PC-3 (cell line): ENCODE measurements at places on chromosomes 1 and 21. TPM values are rescaled to one million over a fixed set of nuclear protein-coding genes. Genes with fewer than 3 reads are reported as not detected.

The CELF3 gene
- total RNA-seq, result 0.07 TPM in 1 of 2 replicates, not detected in the other

The CD52 gene
- total RNA-seq, result not detected in 2 replicates

The TFF1 gene
- 99.2 and 111 TPM in 2 replicates for total RNA-seq

The ZMYM4 gene
- total RNA-seq, result 28.5 and 31.0 TPM in 2 replicates

The FAAH gene
- total RNA-seq, result 2.0 and 5.0 TPM in 2 replicates

The CFHR1 gene
- not detected in 2 replicates for total RNA-seq

The TLCD4 gene
- total RNA-seq, result 8.3 and 8.6 TPM in 2 replicates

The MIXL1 gene
- total RNA-seq, result not detected in 2 replicates

The ARHGAP29 gene
- total RNA-seq, result 161 and 166 TPM in 2 replicates

The ESPN gene
- 11.1 and 14.1 TPM in 2 replicates for total RNA-seq

- DNase-seq, result no peak
Measured at GRCh38 chr21:26847002-26847401, 1.8 kb upstream of the ADAMTS1 start.

GRCh38 chr1:243849421-243850201 is 432 bp downstream of the AKT3 start:
- no peak for DNase-seq

- DNase-seq, result no peak
Measured at GRCh38 chr1:116982319-116983004, 19.1 kb upstream of the CD101 start.

DNA sequence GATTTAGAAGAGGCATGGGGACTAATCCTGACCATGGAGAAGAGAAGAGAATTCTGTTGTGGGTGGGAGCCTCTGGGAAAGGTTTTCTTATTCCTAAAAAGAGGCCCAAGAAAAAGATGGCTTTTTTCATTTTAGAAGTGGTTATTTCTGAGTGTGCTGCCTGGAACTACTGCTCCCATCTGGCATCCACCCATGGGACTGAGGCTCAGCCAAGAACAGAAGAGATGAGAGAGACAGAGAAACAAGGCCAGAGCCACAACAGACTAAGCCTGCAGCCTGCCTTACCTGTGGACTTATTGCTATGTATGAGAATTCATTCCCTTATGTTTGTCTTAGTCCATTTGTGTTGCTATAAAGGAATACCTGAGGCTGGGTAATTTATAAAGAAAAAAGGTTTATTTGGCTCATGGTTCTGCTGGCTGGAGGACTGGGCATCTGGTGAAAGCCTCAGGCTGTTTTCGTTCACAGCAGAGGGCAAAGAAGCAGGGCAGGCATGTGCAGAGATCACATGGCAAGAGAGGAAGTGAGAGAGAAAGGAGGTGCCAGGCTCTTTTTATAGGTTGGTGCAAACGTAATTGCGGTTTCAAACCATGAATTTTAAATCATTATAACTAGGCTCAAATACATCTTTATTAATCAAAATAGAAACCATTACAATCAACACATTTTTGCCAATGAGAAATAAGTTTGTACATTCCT is 57.5 kb upstream of the PRDM2 start:
- no peak for DNase-seq

- no peak for DNase-seq
Measured at GRCh38 chr1:87111659-87112371, 197.4 kb downstream of the HS2ST1 start.

GRCh38 chr1:4179914-4180735 is 280.1 kb upstream of the C1orf174 start:
- no peak for DNase-seq

DNA sequence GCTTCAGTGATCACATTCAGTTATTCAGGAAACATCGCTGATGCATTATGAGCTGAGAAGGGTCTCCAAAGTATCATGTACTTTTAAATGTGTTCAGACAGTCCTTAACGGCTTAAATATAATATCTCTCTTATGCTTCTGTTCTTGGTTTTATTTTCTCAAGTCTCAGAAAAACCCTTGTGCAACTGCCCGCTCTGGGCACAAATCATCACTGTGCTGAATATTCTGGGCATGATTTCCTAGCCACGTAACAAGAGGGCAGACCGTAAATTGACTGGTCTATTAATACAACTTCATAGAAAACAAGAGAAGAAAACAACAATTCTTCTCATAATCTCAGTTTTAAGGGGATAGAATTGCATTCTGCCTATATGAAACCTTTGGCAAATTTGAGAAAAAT is 96.5 kb upstream of the EXO1 start:
- no peak for DNase-seq

- no peak for DNase-seq
Measured at GRCh38 chr1:235929216-235929615, 62.5 kb upstream of the LYST start.

DNA sequence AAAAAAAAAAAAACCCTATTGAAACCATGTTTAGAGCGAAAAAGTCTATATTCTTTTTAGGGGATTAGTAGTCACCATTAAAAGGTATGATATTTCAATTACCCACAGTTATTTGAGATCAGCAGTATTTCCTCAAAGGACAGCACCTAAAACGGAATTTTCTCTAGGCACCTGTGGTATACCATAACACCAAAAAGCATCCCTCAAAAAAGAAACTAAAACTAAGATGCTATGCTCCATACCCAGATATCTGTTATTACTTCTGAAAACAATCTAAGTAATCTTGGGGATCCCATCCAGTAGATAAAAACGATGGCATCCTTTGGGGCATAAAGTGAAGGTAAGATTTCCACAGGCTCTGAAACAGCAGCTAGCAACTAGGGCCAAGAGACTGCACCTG is 89.0 kb downstream of the RERE start:
- no peak for DNase-seq

GRCh38 chr1:23524716-23525401 is 6.2 kb downstream of the E2F2 start:
- peak; percentile 22 for DNase-seq

DNA sequence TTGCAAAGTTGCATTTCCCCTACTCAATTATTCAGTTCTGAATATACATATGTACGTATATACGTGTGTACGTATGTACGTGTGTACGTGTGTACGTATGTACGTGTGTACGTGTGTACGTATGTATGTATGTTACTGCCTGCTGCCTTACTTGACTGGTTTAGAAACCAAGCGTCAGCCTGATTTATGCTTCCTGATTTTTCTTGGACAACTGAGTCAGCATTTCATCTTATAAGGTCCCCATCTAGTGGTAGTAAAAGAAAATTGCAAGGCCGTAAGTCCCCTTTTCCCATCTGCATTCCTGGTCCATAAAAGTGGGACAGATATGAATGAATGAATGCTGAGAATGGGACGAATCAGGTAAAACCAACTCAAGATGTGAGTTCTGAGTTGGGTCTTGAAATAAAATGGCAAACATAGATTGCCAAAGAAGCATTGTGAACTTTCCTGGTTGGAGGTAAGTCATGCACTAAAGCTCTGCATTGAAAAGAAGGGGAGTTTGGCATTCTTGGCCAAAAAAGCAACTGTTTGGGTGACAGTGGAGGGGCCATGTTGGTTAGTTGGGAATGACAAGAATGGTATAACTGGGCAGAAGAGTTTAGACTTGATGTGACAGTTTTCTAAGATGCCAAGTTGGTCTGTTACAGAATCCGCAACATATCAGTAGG is 76.4 kb upstream of the DNAH14 start:
- peak; percentile 72 for DNase-seq

GRCh38 chr1:101260556-101261350 is 23.9 kb downstream of the S1PR1 start:
- DNase-seq, result peak; percentile 79

DNA sequence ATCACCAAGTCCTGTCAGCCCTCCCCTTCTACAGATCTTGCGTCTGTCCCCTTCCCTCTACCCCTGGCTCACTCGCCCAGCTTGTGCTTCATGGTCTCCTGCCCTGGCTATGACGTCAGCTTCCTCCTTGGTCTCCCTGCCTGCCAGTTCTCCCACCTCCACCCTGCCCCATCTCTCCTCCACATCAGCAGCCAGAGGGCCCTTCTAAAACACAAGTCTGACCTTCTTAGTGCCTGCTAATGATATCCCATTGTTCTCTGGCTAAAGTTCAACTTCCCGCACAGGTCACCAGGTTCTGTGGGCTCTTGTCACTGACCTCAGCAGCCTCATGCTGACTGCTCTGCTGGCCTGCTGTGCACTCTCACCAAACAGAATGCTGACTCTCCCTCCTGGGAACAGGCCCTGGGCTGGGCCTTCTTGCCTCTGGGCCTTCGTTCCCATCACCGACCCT is 24.7 kb upstream of the MYCL start:
- no peak for DNase-seq

GRCh38 chr1:44619261-44619900 is 54.9 kb downstream of the TMEM53 start:
- no peak for DNase-seq

GRCh38 chr21:42073145-42074099 is 2.3 kb downstream of the UMODL1 start:
- peak; percentile 18 for DNase-seq
